Astrocyte (in vitro differentiated cells and primary cell): ENCODE measurements at places on chromosomes 4 and X. TPM values are rescaled to one million over a fixed set of nuclear protein-coding genes. Genes with fewer than 3 reads are reported as not detected.

ARR3 gene
- not detected in 2 replicates for total RNA-seq

STAG2 gene
- total RNA-seq: 51.2 and 51.5 TPM in 2 replicates

PNMA3 gene
- total RNA-seq: 0.82 and 0.93 TPM in 2 replicates

DNA sequence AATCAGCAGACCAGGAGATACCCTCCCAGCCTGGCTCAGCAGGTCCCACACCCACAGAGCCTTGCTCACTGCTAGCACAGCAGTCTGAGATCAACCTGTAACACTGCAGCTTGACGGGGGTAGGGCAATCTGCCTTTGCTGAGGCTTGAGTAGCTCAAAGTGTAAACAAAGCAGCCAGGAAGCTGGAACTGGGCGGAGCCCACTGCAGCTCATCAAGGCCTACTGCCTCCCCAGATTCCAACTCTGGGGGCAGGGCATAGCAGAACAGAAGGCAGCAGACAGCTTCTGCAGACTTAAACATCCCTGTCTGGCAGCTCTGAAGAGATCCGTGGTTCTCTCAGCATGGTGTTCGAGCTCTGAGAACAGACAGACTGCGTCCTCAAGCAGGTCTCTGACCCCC lies 15.1 kb upstream of the GABRA2 start:
- no peak for DNase-seq

DNA sequence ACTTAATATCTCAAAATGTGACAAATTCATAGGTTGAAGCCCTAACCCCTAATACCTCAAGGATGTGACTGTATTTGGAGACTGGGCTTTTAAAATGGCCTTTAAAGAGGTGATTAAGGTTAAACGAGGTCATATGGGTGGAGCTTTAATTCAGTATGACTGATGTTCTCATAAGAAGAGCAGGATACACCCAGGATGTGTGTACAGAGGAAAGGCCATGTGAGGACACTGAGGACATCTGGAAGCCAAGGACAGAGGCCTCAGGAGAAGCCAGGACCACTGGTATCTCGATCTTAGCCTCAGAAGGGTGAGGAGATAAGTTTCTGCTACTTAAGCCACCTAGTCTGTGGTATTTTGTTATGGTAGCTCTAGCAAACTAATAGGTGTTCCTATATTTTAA lies 49.0 kb upstream of the SHISA3 start:
- DNase-seq: no peak

DNA sequence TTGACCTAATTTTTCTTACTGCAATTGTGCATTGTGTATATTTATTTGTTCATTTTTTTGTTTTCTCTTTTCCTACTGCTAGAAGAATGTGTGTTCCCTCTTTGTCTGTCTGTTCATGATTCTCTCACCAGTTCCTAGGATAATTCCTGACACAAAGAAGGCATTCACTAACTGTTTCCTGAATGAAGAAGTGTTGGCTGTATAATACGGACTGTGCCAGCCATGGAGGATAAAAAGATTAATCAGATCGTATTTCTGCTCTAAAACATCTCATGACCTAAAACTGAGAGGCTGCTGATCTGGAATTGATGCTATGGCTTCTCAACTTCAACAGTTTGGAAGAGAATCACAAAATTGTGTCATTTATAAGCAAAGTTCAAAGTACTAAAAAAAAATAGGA lies 563.1 kb upstream of the FRG1 start:
- no peak for DNase-seq

DNA sequence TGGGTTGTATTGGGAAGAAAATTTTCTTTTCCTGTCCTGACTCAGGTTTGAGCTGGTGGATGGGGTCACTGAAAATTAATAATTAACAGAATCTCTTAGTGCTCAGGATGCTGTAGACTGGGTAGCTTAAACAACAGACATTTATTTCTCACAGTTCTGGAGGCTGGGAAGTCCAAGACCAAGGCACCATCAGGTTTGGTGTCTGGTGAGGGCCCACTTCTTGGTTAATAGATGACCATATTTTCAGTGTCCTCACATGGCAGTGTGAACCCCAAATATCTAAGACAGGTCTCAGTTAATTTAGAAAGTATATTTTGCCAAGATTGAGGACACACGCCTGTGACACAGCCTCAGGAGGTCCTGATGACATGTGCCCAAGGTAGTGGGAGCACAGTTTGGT lies 31.1 kb downstream of the HERC6 start:
- no peak for DNase-seq
